ENCODE measurements at places on chromosomes 13 and 19.

GRCh38 chr19:41362143-41362847, 1.7 kb downstream of the B9D2 start:
- DNase-seq, result no peak

GRCh38 chr13:60924856-60925255, 490.8 kb downstream of the PCDH20 start:
- no peak for DNase-seq

- DNase-seq, result no peak
Observed at GRCh38 chr13:95360464-95361097, 59.3 kb upstream of the ABCC4 start.

DNA sequence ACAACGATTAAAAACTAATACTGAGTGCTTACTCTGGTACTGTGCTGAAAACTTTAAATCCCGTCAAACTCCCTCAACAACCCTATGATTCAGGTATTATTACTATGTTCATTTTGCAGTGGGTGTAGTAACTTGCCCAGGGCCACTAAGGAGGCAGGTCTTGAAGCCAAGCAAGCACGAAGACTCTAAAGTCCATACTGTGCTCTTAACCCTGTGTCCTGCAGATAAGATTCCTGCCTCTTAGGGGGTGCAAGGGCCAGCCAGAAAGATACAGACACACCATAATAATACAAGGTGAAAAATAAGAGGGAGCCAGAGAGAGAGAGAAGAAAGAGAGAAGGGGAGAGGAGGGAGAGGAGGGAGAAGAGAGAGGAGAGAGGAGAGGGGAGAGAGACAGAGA, 95.5 kb downstream of the CDADC1 start:
- DNase-seq, result no peak

DNA sequence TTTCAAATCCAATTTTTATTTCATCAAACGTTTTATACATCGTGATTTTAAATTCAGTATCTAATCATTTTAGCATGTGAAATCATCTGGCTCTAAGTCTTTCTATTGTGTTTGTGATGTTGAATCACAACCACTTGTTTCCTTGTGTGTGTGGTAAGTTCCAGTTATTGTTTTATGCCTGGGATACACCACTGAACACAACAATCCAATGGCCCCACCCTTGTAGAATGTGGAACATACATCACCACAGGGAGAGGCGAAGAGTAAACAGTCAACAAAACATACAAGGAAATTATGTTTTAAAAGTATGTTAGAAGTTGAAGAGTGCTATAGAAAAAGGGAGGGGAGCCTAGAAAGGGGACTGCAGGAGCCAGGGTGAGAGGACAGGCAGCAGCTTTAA, 100.5 kb downstream of the EPSTI1 start:
- no peak for DNase-seq

DNA sequence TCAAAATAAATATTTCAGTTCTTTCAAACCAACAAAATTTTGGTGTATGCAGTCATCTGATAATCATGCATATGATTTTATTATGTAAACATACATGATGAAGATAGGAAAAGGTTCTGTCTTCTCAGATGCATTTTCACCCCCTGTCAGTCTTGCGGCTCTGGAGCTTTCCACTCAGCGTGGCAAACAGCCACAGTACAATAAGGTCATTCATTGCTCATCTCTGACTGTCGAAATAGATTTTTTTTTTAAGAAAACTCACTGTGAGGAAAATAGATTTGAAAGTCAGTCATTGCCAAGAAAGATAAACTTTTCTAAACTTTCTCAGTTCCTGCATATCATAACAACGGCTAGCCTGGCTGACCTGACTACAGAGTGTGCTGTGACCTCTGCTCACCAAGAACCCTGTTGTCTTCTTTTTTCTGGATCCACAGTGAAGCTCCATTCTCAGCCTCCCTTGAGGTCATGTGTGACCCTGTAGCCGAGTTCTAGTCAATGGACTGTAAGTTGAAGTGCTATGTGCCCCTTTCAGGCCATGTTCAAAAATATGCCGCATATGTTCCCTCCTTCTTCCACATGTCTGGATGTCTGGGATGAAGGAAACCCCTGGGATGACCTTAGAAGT, 519.6 kb downstream of the KLF5 start:
- no peak for DNase-seq

- DNase-seq, result no peak
Observed at GRCh38 chr13:40433577-40433976, 232.9 kb downstream of the FOXO1 start.

GRCh38 chr13:98910501-98910951, 67.3 kb downstream of the DOCK9 start:
- no peak for DNase-seq

DNA sequence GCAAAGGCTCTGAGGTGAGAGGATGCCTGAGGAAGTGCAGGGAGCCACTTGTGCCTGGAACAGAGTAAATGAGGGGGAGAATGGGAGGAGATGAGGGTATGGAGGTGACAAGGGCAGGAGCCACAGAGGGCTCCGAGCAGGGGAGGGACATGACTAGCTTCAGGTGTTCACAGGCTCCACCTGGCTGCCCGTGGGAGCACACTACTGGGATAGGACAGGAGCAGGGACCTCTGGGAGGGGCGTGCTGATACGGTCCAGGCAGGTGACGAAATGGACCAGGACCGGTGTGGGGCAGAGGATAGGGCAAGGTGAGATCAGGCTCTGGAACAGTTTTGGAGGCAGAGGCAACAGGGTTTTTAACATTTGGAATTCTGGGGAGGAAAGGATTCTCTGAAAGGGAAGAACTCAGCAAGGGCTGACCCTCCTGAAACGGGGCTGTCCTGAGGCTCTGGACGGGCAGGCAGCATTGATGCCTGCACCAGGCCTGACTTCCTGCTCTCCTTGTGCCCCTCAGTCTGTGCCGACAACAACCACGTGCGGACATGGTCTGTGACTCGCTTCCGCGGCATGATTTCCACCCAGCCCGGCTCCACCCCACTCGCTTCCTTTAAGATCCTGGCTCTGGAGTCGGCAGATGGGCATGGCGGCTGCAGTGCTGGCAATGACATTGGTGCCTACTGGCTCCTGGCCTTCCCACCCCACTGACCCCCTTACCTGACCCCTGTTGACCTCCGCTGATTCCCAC, 11.6 kb downstream of the SHKBP1 start:
- no peak for DNase-seq

- DNase-seq, result no peak
Observed at GRCh38 chr19:2805261-2805900, 14.3 kb upstream of the ZNF554 start.

- DNase-seq, result no peak
Observed at GRCh38 chr13:77508959-77509620, 26.4 kb upstream of the SCEL start.

- no peak for DNase-seq
Observed at GRCh38 chr13:60755380-60756163, 358.6 kb downstream of the TDRD3 start.

GRCh38 chr19:28422791-28423650, 789.9 kb downstream of the UQCRFS1 start:
- no peak for DNase-seq

DNA sequence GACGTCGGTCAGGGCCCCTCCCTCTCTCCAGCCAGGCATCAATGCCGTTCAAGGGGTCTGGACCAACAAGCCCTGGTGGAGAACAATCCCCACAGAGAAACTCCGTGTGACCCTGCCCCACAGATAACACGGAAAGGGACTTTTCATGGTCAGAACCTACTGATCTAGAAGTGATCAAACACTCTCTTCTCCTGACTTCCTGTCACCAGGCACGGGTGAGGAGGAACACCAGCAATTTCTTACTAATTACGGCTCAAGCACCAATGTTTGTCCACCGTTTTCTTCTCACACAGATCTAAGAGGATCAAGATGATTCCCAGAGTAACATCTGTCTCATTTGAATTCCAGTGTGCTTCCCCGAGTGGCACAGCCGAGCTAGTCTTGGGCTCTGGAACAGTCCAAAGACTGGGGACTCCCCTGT, 11.8 kb downstream of the RASA3 start:
- no peak for DNase-seq
